CD4-positive, alpha-beta T cell (primary cell): ENCODE measurements at places on chromosomes 5 and 9. TPM values are rescaled to one million over a fixed set of nuclear protein-coding genes. Genes with fewer than 3 reads are reported as not detected.

- no peak for DNase-seq
Measured at GRCh38 chr5:153598099-153598498, 107.6 kb downstream of the GRIA1 start.

DNA sequence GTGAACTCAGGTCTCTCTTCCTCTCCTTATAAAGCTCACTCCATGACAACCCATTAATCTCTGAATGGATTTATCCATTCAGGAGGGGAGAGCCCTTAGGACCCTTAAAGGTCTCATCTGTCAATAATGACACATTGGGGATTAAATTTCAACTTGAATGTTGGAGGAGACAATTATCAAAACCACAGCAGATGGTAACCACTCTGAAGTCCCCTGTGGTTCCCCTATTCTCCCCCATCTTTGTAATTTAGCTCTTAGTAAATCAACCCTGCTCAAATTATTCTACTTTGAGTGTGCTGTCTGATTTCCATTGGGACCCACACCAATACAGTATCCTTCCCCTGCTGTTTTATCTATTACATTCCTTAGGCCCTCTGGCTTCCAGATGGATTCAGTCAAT, 72.0 kb upstream of the RAI14 start:
- DNase-seq = no peak

- no peak for DNase-seq
Measured at GRCh38 chr5:151151793-151152192, 5.8 kb downstream of the ANXA6 start.

DNA sequence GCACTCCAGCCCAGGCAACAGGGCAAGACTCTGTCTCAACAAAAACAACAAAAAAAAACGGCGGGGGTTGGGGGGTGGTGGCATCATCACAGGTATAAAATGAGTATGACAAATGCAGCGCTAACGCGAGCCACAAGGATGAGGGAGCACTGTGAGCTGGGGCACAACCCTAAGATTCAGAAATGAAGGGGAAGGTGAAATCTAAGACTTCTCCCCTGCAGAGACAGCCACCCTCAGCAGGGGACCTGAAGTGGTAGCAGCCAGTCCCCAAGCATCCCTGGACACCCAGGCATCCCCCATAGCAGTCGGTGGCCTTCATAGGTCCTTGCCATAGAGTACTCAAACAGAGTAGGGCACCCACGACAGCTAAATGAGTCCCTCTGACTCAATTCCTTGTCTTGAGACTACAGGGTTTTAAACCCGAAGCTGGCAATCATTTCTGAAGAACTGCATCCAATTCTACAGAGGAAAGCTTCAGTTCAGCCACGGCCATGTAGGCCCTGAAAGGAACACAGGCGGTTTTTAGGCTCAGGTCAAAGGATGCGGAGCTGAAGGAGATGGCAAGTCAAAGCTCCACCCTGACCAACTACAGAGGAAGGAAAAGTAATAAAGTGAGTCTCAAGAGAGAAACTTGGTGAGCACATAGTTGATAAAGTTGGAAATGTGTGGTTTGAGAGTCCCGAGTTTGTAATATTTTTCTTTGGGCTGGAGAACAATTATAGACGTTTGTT, 50.3 kb downstream of the MYO10 start:
- no peak for DNase-seq

DNA sequence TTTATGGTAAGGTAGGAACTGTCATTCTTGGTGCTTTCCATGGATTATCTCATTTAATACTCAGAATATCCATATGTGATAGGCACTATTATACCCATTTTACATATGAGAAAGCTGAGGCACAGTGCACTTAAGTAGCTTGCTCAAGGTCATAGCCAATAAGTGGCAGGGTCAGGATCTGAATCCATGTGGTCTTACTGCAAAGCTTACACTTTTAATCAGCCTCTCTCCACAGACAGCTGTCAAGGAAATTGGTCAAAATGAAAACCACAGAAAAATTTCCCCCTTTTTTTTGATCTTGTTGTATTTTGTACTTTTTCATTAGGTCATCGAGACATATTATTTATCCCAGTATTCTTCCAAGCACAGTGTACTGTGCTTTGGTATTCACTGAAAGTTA, 78.5 kb downstream of the ERCC6L2 start:
- no peak for DNase-seq

DNA sequence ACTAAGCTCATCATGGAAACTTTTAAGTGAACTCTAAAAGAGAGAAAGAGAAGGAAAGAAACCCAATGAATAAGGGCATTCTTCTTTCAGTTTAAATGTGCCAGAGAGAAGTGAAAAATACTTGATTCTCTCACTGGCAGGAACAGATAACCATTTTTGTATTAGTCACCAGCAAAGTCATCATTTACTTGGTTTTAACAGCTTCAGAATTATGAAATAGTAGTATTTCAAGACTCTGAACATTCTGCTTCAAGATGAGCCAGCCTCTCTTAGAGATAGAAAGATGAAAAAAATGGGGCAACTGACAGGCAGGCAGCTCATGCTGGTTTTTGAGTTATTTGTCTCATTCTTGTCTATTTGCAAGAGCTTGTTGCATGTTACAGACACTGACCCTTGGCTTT, 103.5 kb downstream of the GCNT1 start:
- no peak for DNase-seq

- DNase-seq = no peak
Measured at GRCh38 chr5:168935183-168935582, 356.0 kb upstream of the PANK3 start.

DNA sequence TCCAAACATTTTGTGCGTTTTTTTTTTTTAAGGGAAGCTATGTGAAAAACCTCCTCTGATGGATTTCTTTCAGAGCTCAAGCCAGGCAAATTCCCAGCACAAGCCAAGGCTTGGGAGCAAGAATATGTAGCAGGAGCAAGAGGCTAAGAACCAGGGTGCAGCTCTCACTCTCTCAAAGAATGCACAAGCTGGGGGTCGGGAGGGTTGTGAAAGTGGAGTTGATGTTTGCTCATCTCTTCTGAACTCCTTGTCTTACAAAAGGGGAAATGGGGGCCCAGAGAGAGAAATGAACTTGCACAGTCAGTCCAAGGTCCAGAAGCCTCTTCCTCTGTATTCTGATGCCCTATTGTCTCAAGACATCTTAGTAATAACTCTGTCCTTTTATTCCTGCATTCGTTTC, 7.7 kb upstream of the TRAF1 start:
- DNase-seq = no peak

- no peak for DNase-seq
Measured at GRCh38 chr9:131574730-131575640, 29.7 kb downstream of the PRRT1B start.

- DNase-seq = no peak
Measured at GRCh38 chr5:125848751-125849150, 574.5 kb upstream of the GRAMD2B start.

DNA sequence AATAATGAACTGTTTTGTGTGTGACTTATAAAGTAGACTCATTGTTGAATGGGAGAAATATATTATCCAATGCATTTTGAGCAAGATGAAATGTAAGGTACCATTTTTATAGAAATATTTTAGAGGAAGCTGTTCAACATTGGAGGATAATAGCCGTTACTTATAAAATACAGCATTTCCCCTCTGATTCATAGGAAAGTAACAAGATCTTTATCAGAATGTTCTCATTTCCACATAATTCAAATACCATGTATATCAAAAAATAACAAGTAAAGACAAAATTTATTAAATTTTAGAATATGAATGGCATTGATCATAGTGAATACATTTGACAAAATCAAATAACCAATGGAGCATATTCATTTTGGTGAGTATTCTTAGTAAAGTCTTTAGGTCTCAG, 346.7 kb upstream of the PTGER4 start:
- no peak for DNase-seq

DNA sequence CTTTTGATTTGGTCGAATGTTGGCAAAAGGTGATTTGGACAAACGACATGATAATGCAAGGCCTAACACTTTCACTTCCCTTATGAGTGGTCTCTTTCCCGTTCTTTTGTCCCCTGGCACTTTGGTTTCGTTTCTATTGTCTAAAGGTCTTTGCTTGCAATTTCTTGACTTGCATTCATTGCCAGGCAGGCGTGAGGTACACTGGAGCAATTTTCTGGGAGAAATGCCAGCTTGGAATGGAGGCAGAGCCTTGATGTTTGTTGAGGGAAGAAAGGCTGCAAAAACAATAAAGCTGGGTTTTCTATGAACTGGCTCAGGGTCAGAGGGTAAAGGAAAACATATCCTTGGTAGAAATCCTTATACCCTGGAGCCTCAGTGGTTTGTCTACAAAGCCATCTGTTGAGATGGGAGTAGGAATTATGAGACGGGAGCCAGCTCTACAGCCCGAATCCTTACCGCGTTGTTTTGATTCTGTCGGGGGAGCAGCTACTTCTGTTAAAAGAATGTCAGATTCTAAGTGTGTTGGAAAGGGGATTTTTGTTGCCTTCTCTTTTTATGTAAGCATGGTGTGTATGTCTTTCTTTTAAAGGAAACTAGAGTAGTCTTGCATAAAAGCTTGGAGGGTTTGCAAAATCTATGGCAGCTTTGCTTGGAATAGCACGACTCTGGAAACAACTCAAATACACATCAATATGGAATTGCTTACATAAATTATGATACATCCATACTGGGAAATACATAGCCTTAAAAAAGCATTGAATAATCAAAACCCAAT, 158.9 kb downstream of the RMI1 start:
- DNase-seq = no peak

- DNase-seq = no peak
Measured at GRCh38 chr9:86282979-86283535, 719 bp upstream of the ISCA1 start.

SUSD1 gene
- 5.3 TPM for total RNA-seq

- DNase-seq = no peak
Measured at GRCh38 chr5:167773668-167774301, 517.7 kb upstream of the WWC1 start.

DNA sequence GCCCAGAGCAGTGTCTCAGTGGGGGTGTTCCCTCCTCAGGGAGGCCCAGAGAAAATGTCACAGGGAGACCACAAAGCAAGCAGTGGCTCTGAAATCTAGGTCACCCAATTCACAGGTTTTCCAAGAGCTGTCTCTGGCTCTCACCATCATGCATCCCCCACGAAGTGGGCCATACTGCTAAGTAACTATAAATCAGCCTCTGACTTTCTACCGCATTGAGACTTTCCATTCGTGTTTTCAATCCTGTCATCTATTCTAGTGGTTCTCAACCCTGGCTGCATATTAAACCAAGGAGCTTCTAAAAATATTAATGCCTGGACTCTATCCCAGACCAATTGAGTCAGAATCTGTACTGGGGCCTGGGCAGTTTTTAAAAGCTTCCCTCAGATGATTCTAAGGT, 2.0 kb upstream of the C1QTNF3 start:
- no peak for DNase-seq

GRCh38 chr9:98992885-98993569, 49.3 kb downstream of the COL15A1 start:
- no peak for DNase-seq

DNA sequence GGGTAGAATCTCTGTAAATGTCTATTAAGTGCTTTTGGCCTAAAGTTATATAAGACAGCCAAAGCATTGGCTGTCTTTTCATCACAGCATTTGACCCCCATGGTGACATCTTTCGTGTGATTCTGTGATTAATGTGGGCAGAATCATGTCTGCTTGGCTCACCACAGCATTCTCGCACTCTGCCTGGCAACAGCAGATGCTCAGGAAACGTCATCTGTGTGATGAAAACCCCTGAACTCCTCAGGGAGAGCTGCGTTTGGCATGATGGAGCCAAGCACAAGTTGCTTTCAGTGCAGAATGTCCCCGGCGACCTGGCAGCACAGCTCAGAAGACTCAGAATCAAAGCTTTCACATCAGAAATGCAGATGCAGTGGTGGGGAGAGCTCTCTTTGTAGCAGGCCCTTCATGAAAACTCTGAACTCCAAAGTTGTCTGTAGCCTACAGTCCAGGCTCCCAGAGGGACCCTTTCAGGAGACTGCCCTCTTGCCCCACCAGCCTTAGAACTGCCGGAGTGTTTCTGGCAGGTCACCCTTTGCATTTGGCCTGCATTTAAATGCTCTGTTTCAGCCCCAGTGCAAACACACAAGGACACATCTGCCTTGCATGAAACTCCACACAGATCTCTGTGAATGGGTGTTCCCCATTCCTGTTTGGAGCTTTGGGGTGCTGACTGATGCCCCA, 155.6 kb upstream of the PANK3 start:
- DNase-seq = no peak

GPR150 gene
- 0.60 TPM for total RNA-seq

DNA sequence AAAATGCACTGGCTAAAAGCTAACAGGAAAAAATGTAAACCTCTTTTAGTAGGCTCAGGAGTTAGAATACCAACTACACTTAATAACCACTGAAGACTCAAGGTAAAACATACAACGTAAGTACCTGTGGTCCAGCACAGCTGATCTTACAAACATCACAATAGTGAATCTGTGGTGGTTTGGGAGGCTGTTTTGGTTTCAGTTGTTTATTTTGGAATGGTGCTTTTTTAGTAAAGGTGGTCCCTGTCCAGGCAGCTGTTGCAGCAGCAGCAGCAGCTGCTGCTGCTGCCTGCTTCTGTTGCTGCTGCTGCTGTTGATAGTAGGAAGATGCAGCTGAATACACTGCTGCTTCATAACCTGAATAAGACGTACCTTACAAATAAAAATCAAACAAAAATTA, 37.9 kb downstream of the ZFR start:
- no peak for DNase-seq

EFNA5 gene
- not detected for total RNA-seq

GRCh38 chr5:107431998-107432397, 238.7 kb downstream of the EFNA5 start:
- no peak for DNase-seq

- no peak for DNase-seq
Measured at GRCh38 chr5:168898247-168898911, 319.2 kb upstream of the PANK3 start.
